Activated gamma-delta T cell treated with anti-CD3 and anti-CD28 coated beads, Interleukin-2, amount 50 U/mL, for 16 hours (primary cell): ENCODE measurements at places on chromosomes 5 and 9.

- no peak for DNase-seq
These were observed 76.1 kb downstream of the MAMDC2 start for GRCh38 chr9:70119786-70120185.

- DNase-seq: no peak
These were observed 27.8 kb upstream of the SLC6A19 start for GRCh38 chr5:1173485-1174070.

DNA sequence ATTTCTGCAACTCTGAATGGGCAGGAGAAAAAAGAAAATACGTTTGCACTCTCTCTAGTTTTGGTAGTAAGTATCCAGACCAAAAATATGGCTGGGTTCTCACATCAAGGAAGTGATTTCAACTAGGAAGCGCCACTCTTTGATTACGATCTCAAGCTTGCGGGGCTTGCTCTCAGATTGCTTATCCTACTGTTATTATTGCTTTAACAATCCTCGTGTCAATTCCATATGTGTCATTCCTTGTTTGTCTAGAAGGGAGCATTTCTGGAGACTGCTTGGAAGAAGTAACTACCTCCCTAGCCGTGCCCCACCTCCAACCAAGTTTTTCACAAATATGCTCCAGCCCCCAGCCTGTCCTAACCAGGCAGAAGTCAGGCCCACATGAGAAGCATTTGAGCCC is 3.5 kb downstream of the PRUNE2 start:
- DNase-seq: no peak

DNA sequence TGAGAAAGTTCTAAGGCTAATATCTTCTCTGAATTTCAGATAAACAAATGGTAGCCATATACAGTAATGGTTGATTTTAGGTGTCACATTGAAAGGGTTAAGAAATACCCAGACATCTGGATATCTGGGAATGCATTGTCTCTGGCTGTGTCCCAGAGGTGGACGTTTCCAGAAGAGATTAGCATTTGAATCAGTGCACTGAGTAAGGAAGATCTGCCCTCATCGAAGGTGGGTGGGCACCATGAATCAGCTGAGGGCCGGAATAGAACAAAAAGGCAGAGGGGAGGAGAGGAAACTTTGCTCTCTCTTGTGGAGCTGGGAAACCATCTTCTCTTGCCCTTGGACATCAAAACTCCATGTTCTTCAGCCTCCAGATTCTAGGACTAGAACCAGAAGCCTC is 554.4 kb downstream of the IRX1 start:
- no peak for DNase-seq

GRCh38 chr9:122261469-122261881 is 3.2 kb downstream of the RBM18 start:
- no peak for DNase-seq

DNA sequence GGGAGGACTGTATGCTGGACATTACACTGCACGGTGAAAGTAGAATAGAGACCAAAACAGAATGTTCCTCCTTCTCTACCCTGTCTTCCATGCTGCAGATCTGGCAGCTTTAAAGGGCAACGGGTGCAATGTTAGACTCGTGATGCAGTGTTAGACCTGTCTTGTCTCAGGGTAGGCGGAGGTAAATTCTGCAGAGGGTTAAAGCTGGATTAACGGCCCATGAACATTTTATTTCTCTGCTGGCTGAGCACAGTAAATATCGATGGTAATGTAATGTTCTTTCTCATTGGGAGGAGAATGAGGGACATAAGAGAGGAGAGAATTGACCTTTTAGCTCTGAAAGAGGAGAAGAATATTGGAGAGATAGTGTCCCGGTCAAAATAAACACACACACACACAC is 178.9 kb downstream of the NMUR2 start:
- no peak for DNase-seq

- no peak for DNase-seq
These were observed 803.7 kb downstream of the TLE4 start for GRCh38 chr9:80375477-80375876.

DNA sequence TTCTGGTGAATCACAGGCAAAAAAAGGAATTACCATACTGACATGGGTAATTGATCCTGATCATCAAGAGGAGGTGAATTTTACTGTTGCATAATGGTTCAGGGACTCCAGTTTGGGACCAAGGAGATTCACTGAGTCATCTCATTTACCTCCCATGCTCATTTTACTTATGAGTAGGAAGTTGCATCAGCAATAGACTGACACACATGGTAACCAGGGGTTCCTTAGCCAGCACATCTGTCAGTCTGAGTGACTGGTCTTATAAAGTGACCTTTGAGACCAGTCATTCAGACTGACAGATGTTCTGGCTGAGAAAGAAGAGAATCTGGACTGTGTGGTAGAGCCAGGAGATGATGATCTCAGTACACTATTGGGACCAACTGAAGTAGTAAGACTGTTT is 384.6 kb upstream of the CD180 start:
- DNase-seq: no peak

DNA sequence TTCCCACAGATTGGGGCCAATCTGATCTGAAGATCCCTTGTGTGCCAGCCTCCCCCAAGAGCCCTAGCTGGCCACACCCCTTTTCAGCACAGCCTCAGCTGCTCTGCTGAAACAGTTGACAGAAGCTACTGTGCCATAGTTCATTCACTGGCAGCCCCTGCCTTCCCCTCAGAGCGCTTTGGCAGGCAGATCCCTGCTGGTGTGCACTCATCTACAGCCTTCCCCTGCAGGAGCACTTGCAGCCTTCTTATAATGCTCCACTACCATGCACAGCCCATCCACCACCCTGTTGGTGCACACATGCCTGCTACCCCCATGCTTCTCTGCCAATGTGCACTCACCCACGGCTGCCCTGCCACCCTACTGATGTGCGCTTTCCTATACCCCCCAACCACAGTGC is 471.3 kb downstream of the MTRR start:
- no peak for DNase-seq

- no peak for DNase-seq
These were observed 330.1 kb downstream of the MAN2A1 start for GRCh38 chr5:110019780-110020179.

- no peak for DNase-seq
These were observed 45.5 kb upstream of the S1PR3 start for GRCh38 chr9:88945636-88946333.

DNA sequence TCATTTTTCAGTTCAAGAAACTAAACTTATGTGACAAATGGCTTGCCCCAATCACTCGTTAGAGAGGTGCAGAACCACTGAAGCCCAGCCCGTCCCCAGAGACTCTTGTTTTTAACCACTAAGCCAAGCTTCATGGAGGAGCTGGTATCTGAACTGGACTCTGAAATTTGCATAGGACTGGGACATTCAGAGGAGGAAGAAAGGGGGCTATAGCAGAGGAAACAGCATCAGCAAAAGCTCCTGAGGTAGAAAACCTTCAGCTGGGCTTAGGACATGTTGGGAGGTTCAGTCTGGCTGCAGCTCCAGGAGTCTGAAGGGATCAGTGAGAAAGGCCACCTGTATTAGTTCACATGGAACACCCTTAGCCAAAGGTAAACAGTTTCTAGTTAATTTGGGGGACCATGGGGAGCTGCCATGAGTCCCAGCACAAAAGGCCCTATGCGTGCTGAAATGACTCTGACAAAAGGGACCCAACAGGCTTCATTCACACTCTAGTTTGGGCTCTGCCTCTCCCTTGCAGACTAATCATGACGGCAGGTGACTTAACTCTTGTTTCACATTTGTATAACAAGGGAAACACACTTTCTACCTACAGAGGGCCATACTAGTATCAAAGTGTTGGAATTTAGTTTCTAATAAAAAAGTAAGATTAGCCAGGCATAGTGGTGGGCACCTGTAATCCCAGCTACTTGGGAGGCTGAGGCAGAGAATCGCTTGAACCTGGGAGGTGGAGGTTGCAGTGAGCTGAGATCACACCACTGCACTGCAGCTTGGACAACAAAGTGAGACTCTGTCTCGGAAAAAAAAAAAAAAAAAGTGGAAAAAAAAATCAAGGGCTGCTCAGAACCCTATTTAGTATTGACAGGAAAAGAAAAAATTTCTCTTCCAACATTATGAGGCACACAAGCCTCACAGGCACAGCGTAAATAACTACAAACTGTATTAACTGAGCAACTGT is 10.2 kb downstream of the FBXO10 start:
- no peak for DNase-seq

GRCh38 chr9:132663117-132663516 is 6.7 kb downstream of the DDX31 start:
- no peak for DNase-seq

DNA sequence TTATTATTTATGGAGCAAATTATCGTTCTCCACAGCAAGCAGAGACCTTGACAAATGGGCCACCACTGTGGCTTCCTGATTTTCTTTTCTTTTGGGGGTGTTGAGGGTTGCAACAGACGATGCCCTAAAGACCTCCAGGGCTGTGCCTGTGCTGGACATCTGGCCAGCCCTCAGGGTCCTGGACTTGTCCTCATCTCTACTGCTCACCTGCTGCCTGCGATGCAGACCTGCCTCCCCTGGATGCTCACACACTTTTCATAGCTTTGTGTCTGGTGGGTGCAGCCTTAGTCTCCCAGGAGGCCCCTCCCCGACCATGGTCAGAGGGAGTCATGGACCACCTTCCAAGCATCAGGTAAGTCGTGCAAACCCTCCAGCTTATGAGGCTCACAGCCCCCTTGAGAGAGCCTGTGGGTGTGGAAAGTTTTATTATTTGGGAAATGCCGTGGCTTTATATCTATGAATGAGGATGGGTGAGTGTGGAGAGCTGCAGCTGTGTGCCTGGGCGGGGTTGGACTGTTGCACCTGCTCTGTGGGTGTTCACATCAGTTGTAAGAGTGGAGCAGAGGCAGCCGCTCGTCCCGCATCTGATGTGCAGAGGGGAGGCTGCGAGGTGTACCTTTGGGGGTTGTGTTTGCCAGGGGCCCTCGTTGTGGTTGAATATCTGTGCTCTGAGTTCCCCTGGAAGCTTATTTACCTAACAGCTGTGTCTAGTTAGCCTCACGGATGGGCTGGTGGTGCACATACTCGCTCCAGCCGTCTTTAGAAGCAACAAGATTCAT is 126.3 kb upstream of the IRX4 start:
- DNase-seq: no peak

DNA sequence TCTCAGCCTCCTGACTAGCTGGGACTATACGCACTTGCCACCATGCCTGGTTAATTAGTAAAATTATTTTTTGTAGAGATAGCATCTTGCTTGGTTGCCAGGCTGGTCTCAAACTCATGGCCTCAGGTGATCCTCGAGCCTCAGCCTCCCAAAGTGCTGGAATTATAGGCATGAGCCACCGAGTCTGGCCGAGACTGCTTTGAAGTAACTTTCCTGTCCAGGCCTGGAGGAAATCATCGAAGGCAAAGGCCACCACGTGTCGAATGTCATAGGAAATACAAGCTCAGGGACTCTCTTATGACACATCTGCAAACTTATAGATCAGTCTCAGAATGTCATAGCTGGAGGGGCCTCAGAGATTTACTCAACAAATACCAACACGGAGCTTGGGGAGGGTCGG is 25.1 kb downstream of the RAPGEF1 start:
- no peak for DNase-seq

DNA sequence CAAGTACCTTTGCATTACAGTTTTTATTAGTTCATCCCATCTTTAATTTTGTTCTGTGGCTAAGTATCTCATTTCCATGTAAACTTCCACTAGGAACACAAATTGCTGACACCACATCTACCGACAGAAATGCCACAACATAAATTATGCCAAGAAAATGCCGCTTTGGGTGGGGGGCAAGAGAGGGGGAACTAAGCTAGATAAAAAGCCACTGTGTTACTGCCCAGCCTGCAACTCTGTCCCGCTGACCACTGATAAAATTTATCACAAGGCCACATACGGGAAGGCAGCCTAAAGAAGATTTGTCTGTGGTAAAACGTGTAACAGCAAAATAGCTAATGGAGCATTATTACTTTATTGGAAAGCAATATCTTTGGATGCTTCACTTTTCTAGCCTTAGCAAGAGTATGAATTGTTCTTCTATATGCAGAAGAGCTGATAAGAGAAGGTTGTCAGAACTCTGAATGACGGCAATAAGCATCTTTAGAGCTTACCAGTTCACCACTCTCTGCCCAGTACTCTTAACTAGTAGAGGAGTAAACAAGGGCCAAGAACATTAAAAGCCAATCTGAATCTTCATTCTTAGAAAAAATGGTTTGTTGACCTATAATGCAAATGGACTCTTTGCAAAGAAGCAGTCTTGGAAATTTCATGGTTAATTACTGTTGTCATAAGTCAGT is 172.2 kb upstream of the MEF2C start:
- DNase-seq: no peak

GRCh38 chr5:93511445-93511844 is 69.6 kb downstream of the NR2F1-AS1 start:
- DNase-seq: no peak

GRCh38 chr5:88142636-88142885 is 126.1 kb downstream of the TMEM161B start:
- DNase-seq: no peak

DNA sequence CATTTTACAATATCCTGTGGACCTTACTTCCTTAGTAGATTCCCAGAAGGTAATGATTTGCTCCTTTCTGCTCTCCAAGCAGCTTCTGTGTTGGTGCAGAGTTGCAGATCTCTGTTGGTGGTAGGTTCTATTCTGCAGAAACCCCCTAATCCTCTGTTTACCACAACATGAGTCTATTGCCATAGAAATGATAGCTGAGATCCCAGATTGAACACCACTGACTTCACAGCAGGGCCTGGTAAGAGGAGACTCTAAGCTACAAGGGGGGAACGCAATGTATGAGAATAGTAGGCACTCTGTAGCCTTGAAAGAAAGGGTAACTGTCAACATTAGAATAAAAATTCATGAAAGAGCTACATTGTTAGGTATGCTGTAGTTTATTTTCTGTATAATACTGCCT is 59.5 kb downstream of the MUSK start:
- no peak for DNase-seq

GRCh38 chr9:121509180-121509579 is 9.5 kb upstream of the GGTA1 start:
- DNase-seq: no peak

DNA sequence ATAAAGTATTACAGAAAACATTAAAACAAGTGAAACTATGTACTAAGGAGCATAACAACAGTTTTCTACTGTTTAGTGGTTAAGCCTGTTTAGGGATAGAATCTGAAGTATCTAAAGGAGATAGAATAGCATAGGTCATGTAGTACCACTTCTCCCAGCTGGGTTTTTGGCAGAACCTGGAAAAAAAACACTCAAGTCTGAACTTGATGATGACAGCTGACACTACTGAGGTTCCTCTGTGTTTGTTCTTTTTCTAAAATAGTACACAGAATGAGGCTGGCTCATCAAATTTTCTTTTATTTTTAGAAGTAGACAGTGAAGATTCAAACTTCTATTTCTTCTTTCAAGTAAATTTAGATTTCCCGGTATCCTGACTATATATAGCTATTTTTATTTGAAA is 203.8 kb upstream of the ACO1 start:
- DNase-seq: no peak

GRCh38 chr5:96232602-96233001 is 200.4 kb downstream of the PCSK1 start:
- DNase-seq: no peak

- peak; percentile 49 for DNase-seq
These were observed 1.1 kb downstream of the SLC27A4 start for GRCh38 chr9:128341435-128341849.
